ENCODE measurements at places on chromosomes 3 and 15. TPM values are rescaled to one million over a fixed set of nuclear protein-coding genes. Genes with fewer than 3 reads are reported as not detected.

Gene HCLS1
- 13.9 TPM for total RNA-seq

Gene BSN
- 0.27 TPM for total RNA-seq

GRCh38 chr3:187295316-187296034 lies 3.9 kb upstream of the MASP1 start:
- DNase-seq = no peak

- peak; percentile 84 for DNase-seq
These were observed 15.7 kb downstream of the BHLHE40 start for GRCh38 chr3:4994823-4995499.

DNA sequence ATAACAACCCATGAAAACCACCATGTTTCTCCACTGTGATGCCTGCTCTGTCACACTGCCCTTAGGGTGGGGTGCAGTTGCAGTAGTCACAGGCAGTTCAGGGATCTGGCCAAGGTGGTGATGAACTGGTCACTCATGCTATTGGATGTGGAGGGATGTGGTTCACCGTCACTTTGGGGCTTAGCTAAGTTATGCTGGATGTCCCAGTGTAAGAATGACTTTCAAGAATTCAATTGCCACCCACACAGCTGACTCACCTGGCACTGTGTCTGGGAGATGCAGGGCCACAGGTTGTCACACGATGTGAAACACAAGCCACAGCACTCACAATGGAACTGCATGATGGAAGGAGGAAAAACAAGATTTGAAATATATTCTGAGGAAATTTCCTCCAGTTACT lies 146.1 kb upstream of the CTNNB1 start:
- DNase-seq = no peak
